ENCODE measurements at places on chromosomes 6 and 20. TPM values are rescaled to one million over a fixed set of nuclear protein-coding genes. Genes with fewer than 3 reads are reported as not detected.

The KCNB1 gene
- under 0.01 TPM for total RNA-seq

The RAET1L gene
- total RNA-seq: not detected

The C6orf47 gene
- 19.1 TPM for total RNA-seq

- DNase-seq: no peak
These were observed 4.1 kb downstream of the PAQR8 start for GRCh38 chr6:52365866-52366540.

DNA sequence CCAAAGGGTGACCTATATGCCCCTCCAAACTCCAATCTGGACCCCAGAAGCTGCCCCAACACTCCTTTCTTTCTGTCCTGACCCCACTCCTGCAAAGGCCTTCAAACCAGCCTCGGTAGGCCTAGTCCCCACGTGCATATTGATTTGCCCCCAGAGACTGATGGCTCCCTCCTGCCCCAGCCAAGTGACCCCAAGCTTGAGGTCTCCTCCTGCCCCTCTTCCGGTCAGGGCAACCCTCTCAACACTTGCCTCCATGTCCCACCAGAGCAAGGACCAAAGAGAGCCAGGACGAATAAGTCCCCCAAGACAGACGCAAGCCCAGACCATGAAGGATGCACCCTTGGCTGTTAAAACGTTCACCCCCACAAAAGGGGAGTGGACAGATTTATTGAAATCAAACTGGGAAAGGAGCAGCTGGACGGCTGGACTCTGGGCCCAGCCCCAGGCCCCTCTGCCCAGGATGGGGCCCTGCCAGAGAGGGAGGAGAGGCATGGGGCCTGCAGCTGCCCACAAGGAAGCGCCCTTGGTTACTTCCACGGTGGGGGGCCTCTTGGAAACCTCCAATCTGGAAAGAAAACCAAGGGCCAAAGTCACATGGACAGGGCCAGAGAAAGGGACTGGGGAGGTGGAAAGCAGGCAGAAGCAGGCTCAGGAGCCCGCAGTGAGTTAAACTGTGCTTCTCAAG lies 2.4 kb upstream of the SPEF1 start:
- no peak for DNase-seq

DNA sequence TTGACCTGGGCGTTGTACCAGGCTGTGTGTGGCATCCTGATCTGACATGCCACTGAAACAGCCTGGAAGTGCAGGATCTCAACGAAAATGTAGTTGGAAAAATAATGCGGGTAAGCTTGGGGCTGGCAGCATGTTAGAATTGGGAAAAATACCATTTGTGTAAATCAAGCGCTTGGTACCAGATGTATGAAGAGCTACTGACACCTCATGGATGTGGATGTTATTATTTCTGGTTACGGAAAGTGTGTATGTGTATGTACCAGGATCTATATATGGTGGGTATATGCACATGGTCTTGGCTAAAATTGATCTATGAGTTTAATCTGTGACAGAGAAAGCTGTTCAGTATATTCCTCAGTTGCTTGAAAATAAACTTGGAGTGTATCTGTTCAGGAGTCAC lies 22.7 kb downstream of the HIVEP1 start:
- DNase-seq: no peak

DNA sequence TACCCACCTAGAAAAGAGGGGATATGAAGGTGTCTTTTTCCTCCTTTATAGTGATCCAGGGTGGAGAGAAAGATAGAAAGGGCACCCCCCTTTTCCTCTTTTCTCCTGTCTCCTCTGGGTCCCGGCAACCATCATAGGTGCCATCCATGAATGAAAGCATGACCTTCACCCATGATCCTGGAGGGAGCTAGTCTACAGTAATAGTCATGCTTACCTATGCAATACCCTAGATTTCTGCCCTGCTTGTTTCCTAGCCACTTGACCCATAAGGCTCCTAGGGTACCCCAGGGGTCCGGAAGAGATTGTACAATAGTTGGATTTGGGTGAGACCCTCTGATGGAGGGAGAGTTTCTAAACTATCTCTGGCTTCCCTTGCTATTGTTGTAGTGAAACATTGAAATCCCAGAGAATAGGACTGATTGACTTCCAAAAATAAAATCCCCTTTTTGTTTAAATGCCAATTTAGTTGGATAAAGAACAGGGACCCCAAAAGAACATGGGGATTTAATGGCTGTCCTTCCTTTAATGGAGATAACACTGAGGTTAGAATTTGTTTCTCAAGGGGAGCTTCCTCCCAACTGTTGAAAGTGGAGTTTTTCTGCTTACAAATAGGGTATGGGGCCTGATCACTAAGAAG lies 366.8 kb upstream of the KHDRBS2 start:
- peak; percentile 3 for DNase-seq

GRCh38 chr6:118663993-118664985 lies 12.9 kb upstream of the CEP85L start:
- no peak for DNase-seq

- no peak for DNase-seq
These were observed 263.4 kb downstream of the BMP7 start for GRCh38 chr20:57003012-57003411.

DNA sequence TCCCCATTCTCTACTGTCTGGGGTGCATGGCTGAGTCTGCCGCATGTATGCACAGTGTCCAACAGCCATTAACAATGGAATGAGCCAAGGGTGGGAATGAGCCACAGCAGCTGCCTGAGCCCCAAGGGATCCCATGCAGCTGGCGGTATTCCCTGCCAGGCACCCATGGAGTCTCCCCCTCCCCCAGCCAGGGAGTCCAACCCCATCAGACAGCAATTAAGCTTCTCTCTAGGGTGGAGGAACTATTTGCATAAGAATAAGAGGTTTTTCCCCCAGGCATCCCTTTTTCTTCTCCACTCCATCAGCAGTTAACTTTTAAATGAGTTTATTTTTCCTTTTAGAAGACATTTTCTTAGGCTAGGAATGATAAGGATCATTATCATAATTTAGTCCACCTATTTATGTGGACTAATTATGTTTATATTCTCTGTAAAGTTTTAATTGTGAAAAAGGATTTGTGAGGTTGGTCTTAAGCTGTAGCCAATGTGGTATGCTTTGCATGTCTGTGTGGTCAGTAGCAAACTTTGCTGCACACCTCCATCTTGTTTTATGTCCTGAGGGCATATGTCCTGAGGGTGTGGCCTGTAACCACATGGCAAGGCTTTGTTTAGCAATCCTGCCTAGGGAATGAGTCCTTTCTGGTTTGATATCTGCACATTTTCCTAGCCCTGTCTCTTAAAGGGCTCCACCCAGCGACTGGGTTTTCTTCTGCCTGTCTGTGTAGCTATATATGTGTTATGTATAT lies 158.9 kb upstream of the OLIG3 start:
- no peak for DNase-seq

DNA sequence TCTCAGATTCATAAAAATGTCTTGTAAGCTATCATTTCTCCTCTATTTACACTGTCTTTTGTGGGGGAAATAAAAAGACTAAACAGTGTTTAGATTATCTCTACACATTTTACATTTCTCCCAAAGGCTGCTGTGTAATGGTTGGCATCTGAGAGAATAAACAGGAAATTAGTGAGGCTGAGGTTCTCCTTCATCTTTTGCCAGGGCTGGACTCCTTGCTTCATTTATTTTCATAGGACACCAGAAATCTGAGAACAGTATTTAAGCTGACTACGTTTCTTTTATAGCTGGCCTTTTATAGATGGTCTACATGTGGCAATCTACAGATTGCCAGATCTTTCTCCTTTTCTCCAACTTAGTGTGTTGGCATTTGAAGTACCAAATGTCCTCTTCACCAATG lies 41.5 kb downstream of the PLCB4 start:
- no peak for DNase-seq

DNA sequence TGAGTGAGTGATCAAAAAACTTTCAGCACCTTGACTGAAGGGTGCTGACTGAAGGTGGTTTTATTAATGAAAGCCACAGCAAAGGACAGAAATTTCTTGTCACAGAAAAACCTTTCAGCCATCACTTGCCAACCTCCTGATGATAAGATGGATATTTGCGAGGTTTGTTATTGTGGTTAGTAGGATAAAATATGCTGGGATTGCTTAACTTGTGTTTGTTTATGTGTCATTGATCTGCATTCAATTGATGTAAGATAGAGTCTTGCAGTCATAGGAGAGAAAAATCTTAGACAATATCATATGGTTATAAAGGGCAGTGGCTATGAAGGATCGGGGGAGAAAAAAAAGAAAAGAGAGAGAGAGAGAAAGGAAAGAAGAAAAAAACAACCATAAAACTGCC lies 1.2 kb downstream of the TSBP1 start:
- DNase-seq: no peak
